ENCODE measurements at places on chromosomes 1 and 21. TPM values are rescaled to one million over a fixed set of nuclear protein-coding genes. Genes with fewer than 3 reads are reported as not detected.
A peak's percentile ranks its signal among the peaks of the same experiment; 100 is the strongest.

DNA sequence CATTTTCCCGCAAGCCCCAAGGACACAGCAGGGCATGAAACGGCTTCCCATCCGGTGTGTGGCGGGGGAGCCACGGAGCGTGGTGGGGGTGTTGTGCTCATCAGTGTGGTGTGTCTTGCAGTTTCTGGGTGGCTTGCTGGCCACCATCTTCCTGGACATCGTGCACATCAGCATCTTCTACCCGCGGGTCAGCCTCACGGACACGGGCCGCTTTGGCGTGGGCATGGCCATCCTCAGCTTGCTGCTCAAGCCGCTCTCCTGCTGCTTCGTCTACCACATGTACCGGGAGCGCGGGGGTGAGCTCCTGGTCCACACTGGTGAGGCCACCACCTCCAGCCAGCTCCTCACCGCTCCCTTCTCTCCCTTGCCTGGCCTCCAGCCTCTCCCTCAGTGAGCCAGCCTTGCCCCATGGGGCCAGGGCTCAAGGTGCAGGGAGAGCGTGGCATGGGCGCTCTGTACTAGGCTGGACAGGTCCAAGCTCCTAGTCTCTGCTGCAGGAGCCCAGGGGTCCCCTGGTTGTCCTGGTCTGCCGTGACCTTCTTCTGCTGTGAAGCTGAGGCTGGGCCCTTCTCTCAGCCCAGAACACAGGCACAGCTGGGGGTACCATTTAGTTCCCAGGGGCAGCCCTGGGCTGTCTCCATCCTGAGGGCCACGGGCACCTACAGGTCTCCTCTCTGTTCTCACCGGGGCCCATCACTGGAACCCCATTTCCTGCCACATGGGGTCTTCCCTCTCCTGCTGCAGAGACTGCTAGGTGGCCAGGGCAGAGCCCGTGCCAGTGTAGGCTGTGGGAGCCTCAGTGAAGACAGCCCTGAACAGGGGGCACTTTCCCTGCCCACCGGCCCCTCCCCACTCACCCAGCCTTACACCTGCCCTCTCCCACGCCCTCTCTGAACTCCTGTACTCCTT lies 12.6 kb downstream of the AGTRAP start:
- no peak overlapping the region for H3K27ac ChIP-seq
- H3K36me3 ChIP-seq = peaks cover 43% of the 10 kb centered on the region
- H3K4me1 ChIP-seq = peaks cover 21% of the 10 kb centered on the region
- H3K4me3 ChIP-seq = no peak overlapping the region

DNA sequence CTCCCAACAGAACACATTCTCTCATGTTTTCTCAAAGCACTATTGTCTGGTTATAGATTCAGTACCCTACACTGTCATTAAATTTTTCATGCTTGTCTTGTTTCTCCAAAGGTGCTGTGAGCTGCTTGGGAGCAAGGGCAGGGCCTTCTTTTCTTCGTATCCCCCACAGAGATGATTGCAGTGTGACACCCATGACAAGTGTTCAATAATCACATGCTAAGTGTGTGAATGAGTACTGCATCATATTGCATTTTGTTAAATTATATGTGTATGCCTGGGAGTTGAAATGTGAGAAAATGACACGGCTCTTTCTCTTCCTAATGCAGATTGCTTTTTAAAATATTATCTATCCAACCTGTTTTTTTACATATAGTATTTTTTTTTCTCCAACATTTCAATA lies 57.3 kb upstream of the MAGI3 start:
- DNase-seq = no peak
- H3K27me3 ChIP-seq = no peaks in the 10 kb centered on the region
- no peak overlapping the region for H3K4me3 ChIP-seq
- no peaks in the 10 kb centered on the region for H3K36me3 ChIP-seq
- no peak overlapping the region for H3K27ac ChIP-seq
- H3K4me1 ChIP-seq = no peaks in the 10 kb centered on the region

- no peaks in the 10 kb centered on the region for H3K27me3 ChIP-seq
- H3K4me3 ChIP-seq = no peak overlapping the region
- no peak for DNase-seq
- no peak overlapping the region for H3K27ac ChIP-seq
- H3K36me3 ChIP-seq = peaks cover 7% of the 10 kb centered on the region
- no peaks in the 10 kb centered on the region for H3K4me1 ChIP-seq
Observed at GRCh38 chr1:37948166-37948565, 1.3 kb upstream of the INPP5B start.

- DNase-seq = peak; percentile 46
- H3K4me3 ChIP-seq = no peak overlapping the region
- peaks cover 13% of the 10 kb centered on the region for H3K27me3 ChIP-seq
- no peak overlapping the region for H3K27ac ChIP-seq
- no peaks in the 10 kb centered on the region for H3K36me3 ChIP-seq
Observed at GRCh38 chr1:241401156-241401555, 44.2 kb upstream of the RGS7 start.

Gene VWA5B1
- not detected for total RNA-seq
